ENCODE measurements at places on chromosomes 7 and 10.

DNA sequence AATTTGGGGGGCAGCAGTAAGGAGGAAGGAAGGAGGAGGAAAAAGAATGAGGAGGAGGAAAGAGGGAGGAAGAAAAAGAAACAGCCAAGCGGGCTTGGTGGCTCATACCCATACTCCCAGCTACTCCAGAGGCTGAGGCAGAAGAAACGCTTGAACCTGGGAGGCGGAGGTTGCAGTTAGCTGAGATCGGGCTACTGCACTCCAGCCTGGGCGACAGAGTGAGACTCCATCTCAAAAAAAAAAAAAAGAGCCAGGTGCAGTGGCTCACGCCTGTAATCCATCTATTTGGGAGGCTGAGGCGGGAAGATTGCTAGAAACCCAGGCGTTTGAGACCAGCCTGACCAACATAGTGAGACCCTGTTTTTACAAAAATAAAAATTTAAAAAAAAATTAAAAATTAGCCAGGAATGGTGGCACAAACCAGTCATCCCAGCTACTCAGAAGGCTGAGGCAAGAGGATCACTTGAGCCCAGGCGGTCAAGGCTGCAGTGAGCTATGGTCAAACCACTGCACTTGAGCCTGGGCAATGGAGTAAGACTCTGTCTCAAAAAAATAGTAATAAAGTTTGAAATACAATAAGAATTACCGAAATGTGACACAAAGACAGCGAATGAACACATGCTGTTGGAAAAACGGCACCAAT is 14.1 kb upstream of the CRCP start:
- DNase-seq, result no peak

DNA sequence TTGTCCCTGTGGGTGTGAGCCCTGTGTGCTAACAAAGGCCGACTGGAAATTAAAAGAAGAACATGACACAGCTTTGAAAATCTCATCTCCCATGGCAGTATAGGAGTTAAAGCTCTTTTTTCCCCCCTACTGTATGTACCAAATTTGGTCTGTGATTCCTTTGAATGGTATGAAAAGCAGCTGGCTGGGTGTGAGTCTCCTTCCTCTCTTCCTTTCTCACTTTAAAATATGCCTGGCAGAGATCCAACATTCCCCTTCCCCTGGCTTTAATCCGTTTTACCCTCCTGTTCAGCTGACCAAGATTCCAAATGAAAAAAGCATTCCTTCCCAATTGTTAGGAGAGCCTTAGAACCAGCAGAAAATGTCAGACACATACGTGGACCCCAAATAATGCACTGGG is 225.0 kb upstream of the CELF2 start:
- DNase-seq, result peak; percentile 15

DNA sequence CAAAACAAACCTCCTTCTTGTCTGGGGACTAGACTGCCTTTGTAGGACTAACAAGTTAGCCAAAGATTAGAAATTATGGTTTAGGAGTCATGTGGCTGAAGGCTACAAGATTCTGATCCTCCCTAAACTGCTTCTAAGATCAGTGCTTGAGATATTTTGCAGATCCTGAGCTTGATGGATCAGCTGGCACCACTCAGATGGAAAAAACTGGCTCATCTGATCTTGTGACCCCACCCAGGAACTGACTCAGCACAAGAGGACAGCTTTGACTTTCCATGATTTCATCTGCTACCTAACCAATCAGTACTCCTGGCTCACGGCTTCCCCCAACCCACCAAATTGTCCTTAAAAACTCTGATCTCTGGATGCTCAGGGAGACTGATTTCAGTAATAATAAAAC is 271.5 kb upstream of the TAC1 start:
- DNase-seq, result no peak

DNA sequence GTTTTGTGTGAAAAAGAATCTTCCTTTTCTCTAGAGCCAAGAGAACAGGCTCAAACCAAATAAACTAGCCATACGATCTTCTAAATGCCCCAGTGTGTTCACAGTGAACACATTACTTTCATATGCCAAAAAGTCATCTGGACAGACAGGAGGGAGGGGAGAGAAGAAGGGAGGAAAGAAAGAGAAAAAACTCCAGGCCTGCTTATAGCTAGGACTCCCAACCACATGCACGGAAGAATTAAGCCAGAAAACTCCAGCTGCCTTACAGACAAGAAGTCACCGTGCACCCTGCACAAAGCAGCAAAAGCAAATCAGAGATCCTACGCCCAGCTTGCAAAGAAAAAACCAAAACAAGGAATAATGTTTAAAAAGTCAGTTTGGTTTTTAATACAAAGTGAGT is 34.3 kb downstream of the SNX8 start:
- no peak for DNase-seq

DNA sequence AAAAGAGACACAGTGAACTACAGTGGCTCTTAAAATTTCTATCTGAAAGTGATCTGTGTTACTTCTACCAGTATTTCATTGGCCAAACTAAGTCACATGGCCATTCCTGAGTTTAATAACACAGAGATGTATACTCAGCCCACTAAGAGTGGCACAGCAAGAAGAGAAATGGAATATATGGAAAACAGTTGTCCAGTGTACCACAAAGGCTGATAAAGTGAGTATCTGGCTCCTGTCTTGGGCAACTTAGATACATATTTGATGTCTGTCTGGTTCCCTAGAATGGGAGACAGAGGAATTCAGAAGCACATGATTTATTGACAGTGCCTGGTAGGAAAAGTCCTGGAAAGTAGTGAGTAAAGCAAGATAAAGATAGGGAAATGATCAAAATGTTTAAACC is 10.1 kb upstream of the PON1 start:
- DNase-seq, result no peak

GRCh38 chr10:65375528-65375927 is 1550.3 kb upstream of the LRRTM3 start:
- DNase-seq, result no peak

DNA sequence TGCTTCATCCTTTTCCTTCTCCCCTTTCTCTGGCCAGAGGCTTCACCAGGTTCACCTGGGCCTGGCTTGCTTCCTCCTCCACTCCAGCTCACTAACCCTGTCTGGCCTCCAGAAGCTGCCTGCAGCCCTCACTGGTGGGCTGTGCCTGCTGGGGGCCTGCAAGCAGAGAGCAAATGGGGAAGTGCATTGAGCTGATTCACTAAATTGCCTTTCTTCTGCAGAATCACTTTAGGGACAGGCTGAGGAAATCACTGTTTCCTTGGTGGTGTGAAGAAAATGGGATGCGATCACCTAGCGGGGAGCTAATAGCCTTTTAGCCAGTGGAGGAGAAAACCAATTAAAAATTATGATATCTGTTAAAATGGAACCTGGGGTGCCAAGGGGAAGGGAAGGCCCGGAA is 3.0 kb downstream of the RET start:
- no peak for DNase-seq

- no peak for DNase-seq
These were observed 15.1 kb downstream of the ITGA8 start for GRCh38 chr10:15704581-15704968.

DNA sequence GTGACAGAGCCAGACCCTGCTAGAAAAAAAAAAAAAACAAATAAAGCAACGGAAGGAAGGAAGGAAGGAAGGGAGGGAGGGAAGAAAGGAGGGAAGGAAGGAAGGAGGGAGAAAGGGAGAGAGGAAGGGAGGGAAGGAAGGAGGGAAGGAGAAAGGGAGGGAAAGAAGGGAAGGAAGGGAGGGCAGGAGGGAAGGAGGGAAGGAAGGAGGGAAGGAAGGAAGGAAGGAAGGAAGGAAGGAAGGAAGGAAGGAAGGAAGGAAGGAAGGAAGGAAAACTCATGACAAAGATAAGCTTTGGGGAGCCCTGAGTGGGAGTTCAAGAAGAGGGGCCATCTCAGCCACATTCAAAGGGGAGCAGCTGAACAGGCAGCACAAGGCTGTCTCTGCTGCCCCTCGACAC is 124.7 kb upstream of the MGMT start:
- DNase-seq, result no peak

GRCh38 chr10:3592424-3592823 is 192.6 kb downstream of the KLF6 start:
- DNase-seq, result no peak

DNA sequence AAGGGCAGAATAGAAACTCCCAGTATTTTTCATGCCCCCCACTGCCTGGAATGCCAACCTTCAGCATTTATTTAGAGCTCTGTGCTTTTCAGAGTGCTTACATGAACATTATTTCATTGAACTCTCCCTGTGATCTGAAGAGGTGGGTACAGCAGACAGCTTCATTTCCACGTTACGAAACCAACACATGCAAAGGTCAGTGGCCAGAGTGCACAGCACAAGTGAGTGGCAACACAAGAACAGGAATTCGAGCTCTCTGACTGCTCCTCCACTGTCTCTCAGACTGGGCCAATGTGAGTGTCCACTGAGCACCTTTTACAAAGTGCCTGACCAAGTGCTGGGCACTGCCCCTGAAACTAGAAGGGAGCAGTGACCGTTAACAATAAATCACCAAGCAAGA is 162.9 kb downstream of the GLI3 start:
- no peak for DNase-seq

GRCh38 chr10:70850097-70850496 is 34.3 kb downstream of the SGPL1 start:
- DNase-seq, result no peak

DNA sequence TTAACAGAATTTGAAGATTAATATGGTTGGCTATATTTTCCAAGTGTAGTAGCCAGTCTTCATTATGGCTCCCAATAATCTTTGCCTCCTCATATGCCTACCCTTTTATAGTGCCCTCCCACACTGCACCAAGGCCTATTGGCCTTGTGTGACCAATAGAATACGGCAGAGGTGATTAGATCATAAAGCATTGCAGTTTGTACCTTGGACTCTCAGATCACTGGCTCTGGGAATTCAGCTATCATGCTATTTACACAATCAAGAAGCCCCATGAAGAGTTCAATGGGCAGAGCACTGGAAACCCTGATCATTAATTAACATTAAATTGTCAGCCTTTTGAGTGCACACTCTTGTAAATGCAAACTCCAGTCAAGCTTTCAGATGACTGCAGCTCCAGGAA is 154.5 kb upstream of the MAGI2 start:
- no peak for DNase-seq

DNA sequence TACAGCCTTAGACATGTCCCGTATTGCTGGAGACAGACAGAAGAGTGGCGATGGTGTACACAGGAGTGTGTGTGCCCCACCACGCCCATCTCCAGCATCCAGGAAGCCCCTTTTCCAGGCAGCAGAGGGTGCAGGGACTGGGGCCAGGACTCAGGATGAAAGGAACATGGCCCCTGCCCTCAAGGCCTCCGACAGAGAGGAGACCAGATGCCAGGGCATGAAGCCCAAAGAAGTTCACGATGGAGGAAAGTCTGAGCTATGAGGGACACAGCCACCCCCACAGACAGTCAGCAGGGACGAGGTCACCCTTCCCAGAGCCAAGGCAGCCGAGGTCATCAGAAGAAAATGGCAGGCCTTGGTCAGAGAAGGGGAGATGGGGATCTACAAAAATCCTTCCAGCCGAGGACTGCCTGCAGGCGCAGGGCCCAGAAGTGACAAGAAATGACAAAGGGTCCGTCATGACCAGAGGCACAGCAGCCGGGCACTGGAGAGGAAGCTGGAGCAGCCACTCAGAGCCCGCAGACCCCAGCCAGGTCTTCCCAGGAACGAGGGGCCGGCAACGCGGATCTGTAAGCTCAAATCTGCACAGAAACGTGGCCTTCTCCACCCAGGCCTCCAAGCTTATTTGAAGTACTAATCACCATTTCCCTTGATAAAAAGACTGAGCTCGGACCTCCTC is 78.7 kb upstream of the PPP2R2D start:
- no peak for DNase-seq

DNA sequence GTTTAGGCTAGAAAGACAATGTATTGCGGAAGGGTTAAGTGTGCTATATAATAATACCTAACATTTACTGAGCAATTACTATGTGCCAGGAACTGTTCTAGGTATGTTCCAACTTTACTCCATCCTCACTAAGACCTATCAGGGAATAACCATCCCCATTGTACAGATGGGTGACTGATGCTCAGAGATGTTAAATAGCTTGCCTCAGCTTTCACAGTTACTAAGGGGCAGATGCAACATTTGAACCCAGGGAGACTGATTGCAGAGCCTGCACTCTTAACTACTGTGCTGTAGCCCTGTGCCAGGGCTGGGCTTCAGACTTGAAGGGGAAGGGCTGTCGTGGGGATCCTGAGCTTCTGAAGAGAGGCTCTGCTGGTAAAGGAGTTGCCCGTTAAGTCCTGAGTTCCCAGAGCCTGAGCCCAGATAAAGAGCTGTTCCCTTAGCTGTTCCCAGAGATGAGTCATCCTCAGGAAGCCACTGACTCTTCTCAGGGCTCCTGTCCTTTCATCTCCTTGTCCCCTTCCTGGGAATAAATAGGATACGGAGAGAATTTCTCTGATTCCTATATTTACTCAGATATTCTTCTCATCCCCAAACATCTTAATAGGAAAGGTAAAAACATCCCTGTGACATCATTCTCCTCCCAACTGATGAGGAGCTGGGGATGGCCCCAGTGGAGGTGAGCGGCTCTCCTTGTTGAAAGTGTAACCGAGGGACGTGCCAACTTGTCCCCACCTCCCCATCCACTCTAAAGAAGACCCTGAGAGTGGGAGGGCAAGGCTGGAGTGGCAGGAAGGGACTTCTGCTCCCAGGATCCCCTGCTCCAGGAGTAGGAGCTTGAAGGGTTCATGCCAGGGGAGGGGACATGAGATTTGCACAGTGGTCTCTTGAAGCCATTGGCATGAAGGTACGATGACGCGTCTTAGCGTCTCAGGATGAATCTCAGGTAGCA is 28.0 kb upstream of the HABP2 start:
- no peak for DNase-seq

- DNase-seq, result no peak
These were observed 20.0 kb upstream of the LRRC17 start for GRCh38 chr7:102892631-102893278.

DNA sequence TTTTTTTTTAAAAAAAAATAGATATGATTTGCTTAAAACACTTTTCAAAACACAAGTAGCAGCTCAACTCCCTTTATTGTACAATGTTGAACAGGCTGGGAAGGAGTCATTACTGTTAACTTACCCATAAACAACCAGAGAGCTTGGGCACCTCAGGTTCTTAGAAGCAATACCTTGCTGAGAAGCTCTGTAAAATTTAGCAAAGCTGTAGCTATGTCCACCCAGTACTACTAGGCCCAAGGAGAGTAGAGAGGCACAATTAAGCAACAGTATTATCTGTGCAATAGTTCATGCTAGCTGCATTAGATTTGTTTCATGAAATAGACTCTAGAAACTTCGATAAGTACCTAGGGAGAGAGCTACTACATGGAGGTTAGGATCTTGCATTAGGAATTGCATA is 32.0 kb downstream of the SEMA3A start:
- DNase-seq, result peak; percentile 51
